ENCODE measurements at places on chromosomes 16 and 17.

DNA sequence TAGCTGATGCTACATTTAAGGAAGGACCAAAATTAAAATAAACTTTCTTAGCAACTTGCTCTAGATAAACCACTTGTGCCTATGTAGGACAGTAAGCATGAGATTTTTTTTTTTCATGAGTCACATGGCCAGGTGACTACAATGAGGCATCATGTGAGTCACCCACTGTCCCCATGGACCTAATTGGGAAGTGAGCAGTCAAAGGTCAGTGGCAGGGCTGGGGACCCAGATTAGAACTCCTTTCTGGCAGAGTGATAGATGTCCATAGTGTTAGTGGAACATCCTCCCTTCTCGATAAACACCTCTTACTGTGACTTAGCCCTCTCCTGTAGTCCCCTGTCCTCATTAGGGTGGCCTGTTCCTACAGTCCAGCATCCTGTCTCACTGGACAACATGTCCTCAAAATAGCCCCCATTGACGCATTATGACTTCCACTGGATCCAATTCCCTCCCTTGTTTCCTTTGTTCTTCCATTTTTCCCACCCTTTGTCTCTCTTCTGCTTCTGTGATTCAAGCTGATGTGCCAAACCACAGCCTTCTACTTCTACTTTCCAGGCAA, 12.4 kb downstream of the ITGB3 start:
- peak; percentile 85 for DNase-seq

DNA sequence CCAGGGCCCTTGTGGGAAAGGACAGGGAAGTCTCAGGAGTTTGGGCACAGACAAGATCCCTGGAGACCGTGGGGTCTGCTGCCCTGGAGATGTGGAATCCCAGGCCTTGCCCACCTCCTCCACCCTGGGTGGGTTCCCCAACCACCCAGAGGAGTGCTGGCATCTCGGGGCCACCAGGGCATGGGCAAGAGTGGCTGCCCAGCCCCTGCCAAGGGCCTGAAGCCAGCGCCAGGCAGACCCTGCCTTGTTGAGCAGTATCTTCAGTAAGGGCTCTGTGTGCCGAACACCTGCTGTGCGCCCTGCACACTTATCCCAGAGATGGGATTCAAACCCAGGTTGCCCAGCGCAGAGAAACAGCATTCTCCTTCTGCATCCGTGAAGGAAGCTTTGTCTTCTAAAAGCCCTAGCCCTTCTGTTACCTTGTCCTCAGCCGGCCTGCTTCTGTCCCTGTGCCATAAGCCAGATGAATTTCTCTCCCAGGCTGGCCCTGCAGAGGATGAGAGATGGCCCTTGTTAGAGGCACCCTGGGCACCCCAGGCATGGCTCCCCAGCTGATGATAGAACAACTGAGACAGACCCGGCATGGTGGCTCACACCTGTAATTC, 32.4 kb downstream of the TMEM235 start:
- no peak for DNase-seq

DNA sequence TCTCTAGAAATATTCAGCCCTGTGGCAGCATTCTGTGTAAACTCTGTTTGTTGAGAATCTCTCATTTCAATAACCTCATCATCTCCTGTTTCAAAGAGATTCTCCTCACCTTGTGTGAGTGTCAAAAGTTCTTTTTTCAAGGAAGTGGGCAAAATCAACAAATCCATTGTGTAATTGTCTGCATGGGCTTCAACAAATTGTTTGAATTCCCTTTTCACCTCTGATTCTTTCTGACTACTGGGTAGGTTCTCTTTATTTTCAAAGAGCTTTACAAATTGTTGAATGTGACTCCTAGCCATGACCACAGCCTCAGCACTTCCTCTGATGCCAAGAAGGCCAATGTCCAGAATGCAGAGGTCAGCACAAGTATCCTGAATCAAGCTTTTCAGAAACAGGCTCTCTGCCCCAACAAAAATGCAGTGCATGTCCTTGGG, 48.0 kb downstream of the N4BP1 start:
- peak; percentile 81 for DNase-seq

GRCh38 chr17:4152471-4152870, 9.5 kb downstream of the CYB5D2 start:
- DNase-seq = no peak

GRCh38 chr16:70534971-70535370, 11.4 kb downstream of the SF3B3 start:
- no peak for DNase-seq

DNA sequence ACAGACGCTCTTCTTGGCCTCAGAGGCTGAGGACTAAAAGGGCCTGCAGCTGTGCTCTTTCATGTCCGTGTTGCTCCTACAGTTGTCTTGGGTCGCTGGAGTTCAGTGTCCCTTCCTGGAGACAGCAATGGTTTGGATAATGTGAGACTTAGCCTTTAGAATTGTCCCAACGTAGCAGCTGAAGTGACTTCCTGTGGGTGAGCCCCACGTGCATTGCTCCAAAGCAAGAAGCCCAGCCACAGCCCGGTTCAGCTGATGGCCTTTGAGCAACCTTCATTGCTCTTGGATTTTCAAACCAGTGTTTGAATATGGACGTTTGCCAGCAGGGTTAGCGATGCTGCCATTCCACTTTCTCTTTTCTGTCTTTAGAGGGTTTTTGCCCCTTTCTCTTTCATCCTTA, 19.7 kb downstream of the TMEM11 start:
- no peak for DNase-seq

DNA sequence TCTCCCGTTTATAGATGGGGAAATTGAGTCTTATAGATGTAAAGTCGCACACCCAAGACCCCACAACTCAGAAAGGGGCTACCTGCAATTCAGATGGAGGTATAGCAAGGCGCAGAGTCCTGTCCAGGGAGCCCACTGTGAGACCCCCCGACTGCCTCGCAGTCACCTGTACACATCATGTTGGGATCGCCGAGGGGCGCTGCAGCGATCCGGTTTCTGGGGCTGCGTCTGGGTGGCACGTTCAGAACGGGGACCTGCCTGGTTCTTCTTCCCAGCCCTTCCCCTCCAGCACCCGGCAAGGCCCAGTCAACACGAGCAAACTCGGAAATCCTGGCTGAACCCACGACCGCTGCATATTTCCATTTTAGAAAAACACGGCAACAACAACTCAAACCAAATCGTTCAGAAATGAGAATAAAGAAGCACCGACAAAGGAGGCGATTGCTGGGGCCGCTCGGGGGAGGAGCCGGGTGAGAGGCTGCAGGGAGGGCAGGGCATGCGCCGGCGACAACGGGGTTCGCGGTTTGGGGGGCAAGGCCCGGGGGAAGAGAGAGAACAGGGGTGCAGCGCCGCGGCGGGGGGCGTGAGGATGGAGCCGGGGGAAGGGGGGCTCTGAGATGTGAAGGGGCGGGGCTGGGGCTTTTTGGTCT, 643 bp downstream of the HSDL1 start:
- no peak for DNase-seq

DNA sequence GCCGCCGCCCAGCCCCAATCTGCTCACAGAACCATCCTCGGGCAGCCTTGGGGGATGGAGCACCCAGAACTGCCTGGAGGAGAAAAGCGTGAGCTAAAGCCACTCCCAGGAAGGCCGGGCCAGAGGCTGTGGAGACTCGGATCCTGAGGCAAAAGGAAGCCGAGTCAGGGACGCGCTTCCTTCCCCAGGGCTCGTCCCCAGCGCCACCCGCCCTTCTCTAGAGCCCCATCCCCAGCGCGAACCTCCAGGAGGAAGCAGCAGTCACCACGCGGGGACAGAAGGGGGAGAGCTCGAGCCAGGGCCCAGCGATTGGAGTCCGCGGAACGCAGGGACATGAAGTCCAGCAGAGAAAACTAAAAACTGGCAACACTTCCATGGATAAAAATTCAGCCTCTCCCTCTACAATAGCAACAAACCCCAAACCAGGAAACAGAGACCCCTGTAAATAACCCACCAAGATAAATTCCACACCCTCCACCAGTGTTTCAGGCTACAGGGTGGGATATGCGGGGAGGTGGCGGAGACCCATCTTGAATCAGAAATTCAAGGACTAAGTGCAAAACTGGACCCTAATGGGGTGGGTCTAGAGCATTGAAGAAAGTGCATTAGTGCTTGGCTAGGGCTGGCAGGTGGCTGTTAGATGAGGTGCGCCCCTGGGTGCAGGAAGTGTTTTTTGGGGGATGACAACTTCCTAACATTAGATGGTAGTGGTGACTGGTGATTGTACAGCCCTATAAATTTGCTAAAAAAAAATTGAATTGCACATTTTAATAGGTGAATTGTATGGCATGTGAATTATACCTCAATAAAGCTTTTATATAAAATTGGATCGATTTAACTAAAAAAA, 116.1 kb upstream of the METRNL start:
- peak; percentile 24 for DNase-seq

DNA sequence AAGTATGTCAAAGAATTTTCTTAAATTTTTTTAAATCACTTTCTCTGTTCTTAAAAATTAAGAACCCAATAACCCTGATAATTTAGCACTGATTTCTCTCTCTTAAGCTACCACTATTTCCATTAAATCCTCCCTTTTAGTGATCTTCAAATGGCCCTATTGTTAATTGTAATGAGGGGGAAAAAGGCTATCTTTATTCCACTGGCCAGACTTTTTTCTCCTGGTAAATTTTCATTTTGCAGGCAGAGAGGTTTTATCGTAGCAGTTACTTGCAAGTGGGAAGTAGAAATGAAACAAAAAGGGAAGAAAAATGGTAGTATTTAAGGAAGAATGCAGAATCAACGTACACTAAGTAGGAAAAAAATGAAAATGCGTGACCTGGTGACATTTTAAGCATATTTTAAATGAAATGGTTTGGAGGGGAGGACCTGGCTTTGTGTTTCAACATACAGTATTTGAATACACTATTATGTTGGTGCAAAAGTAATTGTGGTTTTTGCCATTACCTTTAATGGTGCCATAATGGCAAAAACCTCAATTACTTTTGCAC, 224.9 kb downstream of the TANC2 start:
- no peak for DNase-seq

DNA sequence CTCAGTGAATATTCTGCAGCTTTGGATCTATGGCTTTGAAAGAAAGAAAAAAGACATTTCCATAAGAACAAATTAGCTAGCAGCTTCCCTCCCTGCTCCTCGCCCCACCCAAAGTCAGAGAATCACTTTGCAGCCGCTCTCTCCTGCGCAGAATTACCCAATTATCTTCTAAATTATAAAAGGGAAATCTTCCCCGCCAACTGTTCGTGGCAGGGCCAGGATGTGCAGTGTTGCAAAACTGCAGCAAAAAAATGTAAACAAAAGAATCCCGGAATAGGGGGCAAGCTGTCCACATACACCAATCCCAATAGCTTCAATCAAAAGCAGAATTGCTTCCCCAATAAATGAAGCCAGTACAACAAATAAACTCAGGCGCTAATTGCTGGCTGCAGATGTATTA, 510.6 kb downstream of the RBFOX1 start:
- no peak for DNase-seq

GRCh38 chr17:51164911-51165679, 1.1 kb upstream of the NME2 start:
- no peak for DNase-seq

DNA sequence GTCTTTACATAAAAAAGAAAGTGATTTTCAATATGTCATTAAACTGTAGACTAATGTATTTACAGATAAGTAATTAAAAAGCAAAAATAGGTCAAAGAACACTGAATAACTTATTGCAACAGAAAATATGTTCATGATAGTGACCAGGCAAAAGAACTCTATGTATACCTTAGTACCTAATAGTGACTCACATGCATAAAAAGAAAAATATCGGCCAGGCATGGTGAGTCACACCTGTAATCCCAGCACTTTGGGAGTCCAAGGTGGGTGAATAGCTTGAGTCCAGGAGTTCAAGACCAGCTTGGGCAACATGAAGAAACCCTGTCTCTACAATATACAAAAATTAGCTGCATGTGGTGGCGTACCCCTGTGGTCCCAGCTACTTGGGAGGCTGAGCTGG, 33.0 kb upstream of the TOM1L1 start:
- DNase-seq = no peak

DNA sequence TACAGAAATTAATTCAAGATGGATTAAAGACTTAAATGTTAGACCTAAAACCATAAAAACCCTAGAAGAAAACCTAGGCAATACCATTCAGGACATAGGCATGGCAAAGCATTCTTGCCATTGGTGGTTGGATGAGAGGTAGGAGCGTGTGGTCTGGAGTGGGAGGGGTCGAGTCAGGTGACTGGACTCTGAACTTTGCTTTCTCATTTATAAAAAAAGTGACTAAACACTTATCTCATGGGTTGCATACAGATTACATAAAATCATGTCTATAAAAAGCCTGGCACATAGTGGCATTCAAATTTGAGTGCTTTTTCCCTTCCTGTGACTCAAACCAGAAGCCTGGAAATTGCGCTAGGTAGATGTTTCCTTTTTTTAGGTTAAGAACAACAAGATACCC, 159.7 kb upstream of the SHISA6 start:
- no peak for DNase-seq

- DNase-seq = no peak
Measured at GRCh38 chr17:62827746-62828485, 19.8 kb upstream of the MARCHF10 start.

DNA sequence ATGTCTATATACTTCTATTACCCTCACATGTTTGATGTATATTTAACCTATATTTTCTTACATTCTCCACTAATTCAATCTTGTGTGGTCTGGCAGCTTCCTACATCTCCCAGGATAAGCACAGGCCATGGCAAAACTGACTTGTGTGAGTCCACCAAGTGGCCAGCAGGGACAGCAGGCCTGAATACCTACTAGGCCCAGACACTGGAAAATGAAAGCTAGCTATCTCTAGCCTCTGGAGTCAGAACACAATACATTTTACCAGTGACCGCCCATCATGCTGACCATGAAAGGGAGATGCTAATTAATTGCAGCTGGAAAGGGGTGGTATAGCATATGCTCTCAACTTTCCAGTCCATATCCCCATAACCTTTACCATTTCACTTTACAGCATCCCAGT, 132.3 kb downstream of the PCTP start:
- DNase-seq = no peak

DNA sequence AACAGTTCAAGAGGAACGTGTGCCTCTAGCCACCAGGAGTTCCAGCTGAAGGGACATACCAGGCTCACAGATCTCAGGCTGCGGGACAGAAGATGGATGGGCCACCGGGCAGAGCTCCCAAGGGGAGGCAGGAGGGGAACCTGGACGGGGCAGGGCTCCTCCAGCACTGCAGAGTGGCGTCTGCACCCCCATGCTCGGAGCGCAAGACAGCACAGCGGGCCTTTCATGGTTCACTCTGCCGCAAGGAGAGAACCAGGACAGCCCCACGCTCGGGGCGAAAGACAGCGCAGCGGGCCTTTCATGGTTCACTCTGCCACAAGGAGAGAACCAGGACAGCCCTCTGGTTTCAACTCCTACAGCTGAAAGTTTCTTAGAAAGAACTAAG, 20.6 kb downstream of the SLC38A10 start:
- no peak for DNase-seq

GRCh38 chr16:71666928-71667707, 41.1 kb downstream of the MARVELD3 start:
- no peak for DNase-seq
